Astrocyte (in vitro differentiated cells and primary cell): ENCODE measurements at places on chromosomes 16 and 17. TPM values are rescaled to one million over a fixed set of nuclear protein-coding genes. Genes with fewer than 3 reads are reported as not detected.

Gene HOXB4
- total RNA-seq: not detected in 2 replicates

DNA sequence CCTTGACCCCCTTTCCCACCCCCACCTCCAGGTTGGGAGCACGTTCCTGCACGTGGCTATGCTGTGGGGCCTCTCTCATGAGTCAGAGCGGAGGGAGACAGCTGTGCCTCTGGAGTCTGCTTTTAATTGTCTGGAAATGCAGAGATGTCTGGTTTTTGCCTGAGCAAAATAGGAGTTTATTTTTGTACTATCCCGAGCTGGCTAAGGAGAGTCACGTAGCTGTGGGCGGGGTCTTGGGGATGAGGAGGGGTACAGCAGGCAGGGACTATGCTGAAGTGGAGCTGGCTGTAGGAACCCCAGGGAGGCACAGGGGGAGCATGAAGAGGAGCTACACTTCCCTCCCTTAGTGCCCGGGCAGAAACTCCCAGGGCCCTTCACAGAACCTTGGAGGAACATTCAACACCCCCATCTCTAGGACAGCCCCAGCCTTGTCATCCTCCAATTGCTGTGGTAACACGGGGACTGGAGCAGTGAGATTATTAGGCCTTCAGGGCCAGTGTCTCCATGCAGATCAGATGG, 44.7 kb upstream of the LGALS9 start:
- H3K36me3 ChIP-seq: peaks cover 16% of the 10 kb centered on the region
- H3K4me1 ChIP-seq: peaks cover 19% of the 10 kb centered on the region
- peak; percentile 85 for DNase-seq
- H3K27me3 ChIP-seq: no peaks in the 10 kb centered on the region

DNA sequence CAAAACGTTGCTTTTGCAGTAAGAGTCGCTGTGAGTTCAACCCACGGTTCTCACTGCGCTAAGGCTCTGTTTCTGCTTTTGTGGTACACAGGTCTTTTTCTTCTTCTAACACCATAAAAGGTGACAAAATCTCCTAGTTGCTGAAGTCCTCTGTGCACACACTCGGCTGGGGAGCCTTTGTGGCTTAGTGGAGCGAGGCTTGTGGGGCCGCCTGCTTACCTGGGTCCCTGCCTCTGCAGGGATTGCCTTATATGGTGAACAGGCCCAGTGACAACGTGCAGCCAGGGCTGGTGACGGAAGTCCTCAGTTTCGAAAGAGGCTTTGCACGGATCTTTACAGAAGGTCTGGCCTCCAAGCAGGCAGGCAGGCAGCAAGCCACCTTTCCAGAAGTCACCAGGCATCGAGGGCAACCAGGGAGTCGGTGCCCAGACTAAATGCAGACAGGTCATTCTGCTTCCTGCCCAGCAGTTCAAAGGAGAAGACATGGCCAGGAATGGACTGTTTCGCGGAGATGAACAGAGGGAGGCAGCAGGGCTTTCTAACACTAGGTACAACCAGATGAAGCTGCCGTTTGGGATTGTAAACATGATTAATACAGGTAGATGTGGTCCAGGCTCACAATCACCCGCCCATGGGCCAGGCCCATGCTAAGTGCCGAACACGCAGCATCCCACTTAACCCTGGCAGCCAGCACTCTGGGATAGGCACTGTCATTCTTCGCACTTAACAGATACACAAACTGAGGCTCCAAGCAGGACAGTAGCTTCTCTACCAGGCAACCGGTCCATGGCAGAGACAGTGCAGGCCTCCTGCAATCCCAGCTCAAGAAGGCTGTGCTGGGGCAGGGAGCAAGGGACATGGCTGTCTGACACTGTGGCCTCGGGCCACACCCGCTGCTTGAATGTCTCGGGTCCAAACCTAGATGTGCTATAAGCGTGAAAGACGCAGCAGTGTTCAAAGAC, 10.7 kb upstream of the MEAK7 start:
- no peak overlapping the region for H3K27ac ChIP-seq
- no peak for DNase-seq
- no peaks in the 10 kb centered on the region for H3K36me3 ChIP-seq
- H3K4me1 ChIP-seq: peaks cover 29% of the 10 kb centered on the region
- H3K27me3 ChIP-seq: no peaks in the 10 kb centered on the region

- peaks cover 15% of the 10 kb centered on the region for H3K27me3 ChIP-seq
- no peaks in the 10 kb centered on the region for H3K36me3 ChIP-seq
- H3K4me3 ChIP-seq: no peak overlapping the region
- no peaks in the 10 kb centered on the region for H3K4me1 ChIP-seq
- peak; percentile 87 for DNase-seq
- no peak overlapping the region for H3K27ac ChIP-seq
These were observed 58.1 kb downstream of the SLFN11 start for GRCh38 chr17:35315283-35315682.

GRCh38 chr17:59469786-59470485, 95.5 kb upstream of the DHX40 start:
- no peaks in the 10 kb centered on the region for H3K4me1 ChIP-seq
- peaks cover 2% of the 10 kb centered on the region for H3K27me3 ChIP-seq
- no peaks in the 10 kb centered on the region for H3K36me3 ChIP-seq
- H3K4me3 ChIP-seq: no peak overlapping the region

DNA sequence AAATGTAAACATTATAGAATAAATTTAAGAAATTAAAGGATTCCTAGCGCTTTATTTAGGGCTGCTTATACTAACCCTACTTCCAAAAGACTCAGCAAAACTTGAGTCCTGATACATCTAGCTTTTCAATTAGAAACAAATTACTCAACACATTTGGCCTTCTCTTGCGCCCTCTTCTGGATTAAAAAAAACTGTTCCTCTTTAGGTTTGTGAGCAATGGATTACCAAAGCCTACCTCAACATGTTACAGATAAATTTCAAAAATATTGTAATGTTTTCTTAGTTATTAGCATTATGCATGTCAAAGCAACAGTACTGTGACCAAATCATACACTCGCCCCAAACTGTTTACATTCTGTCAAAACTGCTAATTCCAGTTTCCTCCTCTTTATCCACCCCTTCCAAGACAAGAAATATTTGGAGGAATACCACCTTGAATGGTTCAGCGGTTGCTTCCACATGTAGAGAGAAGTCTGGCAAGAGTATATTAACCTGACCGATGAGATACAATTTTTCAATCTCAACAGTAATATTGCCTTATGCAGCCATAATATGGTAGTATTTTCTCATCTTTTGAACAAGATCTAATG, 2.7 kb downstream of the NUFIP2 start:
- peak overlapping the region; percentile 3 for H3K27ac ChIP-seq
- DNase-seq: peak; percentile 33
- no peaks in the 10 kb centered on the region for H3K27me3 ChIP-seq
- H3K4me1 ChIP-seq: peaks cover 20% of the 10 kb centered on the region
- peak overlapping the region; percentile 95 for H3K4me3 ChIP-seq
- H3K36me3 ChIP-seq: peaks cover 16% of the 10 kb centered on the region

DNA sequence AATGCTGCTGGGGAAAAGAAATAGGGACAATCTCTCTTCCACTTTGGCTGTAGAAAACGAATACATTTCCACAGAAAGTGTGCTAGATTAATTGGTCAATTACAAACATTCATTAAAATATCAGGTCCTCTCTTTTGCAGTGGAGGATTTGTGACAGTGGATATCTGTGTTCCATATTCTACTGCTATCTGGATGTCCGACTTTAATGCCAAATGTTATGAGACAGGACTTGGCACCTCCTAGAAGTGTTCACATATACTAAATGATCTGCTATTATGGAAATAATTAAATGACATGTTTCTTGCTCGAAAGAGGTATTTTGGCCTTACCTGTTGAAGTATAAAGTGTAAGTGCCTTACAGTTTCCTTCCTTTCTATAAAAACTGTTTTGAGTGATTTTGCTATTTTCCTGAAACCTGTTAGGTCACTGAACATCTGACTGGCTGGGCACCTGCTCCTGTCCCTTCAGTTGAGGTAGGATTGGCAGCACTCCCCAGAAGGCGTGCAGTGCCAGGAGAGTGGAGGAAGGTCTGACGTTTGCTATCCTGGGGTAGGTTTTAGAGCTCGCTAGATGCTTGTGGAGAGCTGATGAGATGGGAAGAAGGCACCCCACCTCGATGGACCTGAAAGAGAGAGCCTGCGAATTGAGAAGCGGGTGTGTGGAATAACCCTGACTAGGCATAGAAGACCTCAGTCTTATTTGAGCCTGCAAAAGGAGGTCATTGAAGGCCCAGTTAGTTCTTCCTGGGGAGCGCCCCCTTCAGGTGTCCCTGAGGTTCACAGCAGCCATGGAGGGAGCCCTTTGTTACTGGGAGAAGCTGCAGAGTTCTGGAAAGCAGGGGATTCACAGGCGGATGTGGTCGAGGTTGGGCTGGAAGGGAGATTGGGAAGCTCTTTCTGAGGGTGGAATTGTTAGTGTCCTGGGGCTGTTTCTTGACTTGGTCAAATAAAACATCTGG, 159.4 kb upstream of the ZNF267 start:
- no peaks in the 10 kb centered on the region for H3K36me3 ChIP-seq
- peak overlapping the region; percentile 89 for H3K27ac ChIP-seq
- DNase-seq: no peak
- H3K4me3 ChIP-seq: peak overlapping the region; percentile 85

DNA sequence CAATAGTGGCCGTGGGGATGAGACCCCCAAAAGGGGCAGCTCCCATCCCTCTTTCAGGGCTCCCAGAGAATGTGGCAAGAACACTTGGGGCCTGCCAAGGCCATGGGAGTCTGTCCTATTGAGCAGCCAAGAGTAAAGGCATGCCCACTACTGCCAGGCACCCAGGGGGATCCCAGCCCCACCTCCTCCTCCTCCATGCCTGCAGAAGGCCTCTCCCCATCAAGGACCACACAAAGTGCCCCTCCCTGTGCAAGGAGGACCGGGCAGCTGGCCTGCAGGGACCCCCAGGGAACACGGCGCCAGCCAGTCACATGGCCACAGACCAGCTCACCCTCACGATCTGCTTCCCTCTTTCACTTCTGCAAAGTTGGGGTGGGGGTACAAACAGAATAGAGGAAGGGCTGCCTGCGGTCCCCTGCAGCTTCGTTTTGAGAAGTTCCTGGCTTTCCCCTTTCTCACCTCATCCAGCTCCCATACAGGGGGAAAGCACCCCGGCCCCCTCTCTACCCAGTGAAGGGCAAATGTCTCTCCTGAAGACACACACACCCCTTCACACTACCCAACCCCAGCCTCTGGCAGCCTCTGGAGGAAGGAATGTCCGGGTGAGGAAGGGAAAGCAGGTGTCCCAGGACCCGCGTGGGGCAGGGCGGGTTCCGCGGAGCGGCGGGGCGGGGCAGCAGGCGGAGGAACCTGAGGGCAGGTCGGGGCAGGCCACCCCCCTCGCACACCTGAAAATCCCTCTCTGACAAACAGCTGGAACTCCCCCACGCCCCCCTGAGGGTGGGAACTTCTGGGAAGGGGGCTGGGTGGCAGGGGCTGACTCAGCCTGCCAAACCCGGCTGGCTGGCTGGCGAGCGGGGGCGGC, 2.0 kb downstream of the PPP1R9B start:
- H3K36me3 ChIP-seq: peaks cover 9% of the 10 kb centered on the region
- no peaks in the 10 kb centered on the region for H3K27me3 ChIP-seq
- DNase-seq: no peak
- H3K27ac ChIP-seq: peak overlapping the region; percentile 3
- peak overlapping the region; percentile 71 for H3K4me3 ChIP-seq
- H3K4me1 ChIP-seq: peaks cover 39% of the 10 kb centered on the region

DNA sequence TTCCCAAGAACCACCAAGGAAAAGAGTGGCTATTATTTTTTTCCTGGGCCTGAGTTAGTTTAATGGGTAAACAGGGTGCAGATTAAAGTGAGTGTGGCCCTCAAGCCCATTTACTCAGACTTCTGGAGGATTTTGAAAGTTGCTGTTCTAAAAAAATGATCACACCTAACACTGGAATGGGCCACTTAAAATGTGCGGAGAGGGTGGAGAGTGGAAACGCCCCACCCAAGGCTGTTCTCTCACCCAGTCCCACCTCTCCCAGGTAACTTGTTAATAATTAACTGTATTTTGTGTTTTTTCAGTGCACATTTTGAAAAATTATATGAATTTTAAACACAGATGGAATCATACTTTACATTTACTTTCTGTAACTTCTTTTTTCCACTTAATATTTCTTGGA, 5.4 kb downstream of the HIRIP3 start:
- H3K4me3 ChIP-seq: no peak overlapping the region
- H3K27me3 ChIP-seq: no peaks in the 10 kb centered on the region
- H3K27ac ChIP-seq: no peak overlapping the region
- no peak for DNase-seq
- peaks cover 8% of the 10 kb centered on the region for H3K4me1 ChIP-seq
- peaks cover 27% of the 10 kb centered on the region for H3K36me3 ChIP-seq

DNA sequence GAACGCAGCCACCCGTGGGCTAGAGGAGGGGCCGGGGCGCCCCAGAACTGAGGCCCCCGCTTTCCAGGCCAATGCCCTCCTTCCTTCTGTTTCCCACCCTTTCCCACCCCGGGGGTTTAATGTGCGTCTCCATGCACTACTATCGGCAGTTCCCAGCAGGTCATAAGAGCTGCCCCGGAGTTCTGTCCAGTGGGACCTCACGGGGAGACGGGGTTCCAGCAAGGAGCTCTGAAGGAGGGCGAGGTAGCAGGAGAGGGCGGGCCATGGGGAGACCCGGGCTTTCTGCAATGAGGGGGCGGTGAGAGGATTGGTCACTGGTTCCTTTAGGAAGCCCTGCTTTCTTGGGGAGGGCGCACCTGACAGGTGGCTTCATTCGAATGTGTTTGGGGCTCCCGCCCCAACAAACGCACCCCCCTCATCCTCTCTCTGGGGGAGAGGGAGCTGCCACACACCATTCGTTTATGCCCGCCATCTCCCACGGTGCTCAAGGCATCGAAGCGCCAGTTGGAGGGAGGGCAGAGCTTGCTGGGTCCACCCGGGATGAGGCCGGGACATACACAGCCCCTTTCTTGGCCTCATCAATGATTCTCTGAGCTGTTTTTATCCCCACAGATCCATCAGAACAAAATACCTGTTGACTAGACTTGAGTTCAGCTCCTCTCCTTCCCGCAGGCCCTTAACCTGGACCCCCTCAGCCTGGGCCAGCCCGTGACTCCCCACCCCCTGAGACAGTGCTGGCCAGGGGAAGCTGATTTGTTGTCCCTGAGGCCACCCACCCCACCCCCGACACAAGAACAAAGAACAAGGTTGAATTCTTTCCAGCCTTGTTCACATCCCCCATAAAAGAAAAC, 44.1 kb downstream of the SLC7A5 start:
- no peak overlapping the region for H3K27ac ChIP-seq
- DNase-seq: no peak
- H3K4me1 ChIP-seq: no peaks in the 10 kb centered on the region
- peaks cover 5% of the 10 kb centered on the region for H3K27me3 ChIP-seq
- no peak overlapping the region for H3K4me3 ChIP-seq

DNA sequence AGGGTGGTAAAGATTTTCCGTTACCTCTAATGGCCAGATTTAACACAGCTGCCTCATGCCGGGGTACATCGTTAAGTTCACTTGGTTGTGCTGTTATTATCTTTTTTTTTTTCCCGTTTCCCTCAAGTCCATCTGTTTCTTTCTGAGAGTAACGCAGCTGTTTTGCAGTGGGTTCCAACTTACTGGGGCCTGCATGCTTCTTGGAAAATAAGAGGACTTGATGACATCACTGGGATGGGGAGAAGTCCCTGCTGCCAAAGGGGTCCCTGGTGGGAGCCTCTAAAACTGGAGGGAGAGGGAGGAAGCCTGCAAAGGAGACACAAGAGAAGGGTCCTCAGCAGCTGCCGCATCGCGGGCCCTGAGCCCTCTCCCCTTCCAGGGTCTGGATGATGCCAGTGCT, 77.8 kb upstream of the NOL11 start:
- peaks cover 5% of the 10 kb centered on the region for H3K4me1 ChIP-seq
- no peaks in the 10 kb centered on the region for H3K27me3 ChIP-seq
- no peak overlapping the region for H3K4me3 ChIP-seq
- H3K36me3 ChIP-seq: no peaks in the 10 kb centered on the region
